Daoy (cell line): ENCODE measurements at places on chromosomes 1 and 21. TPM values are rescaled to one million over a fixed set of nuclear protein-coding genes. Genes with fewer than 3 reads are reported as not detected.

DNA sequence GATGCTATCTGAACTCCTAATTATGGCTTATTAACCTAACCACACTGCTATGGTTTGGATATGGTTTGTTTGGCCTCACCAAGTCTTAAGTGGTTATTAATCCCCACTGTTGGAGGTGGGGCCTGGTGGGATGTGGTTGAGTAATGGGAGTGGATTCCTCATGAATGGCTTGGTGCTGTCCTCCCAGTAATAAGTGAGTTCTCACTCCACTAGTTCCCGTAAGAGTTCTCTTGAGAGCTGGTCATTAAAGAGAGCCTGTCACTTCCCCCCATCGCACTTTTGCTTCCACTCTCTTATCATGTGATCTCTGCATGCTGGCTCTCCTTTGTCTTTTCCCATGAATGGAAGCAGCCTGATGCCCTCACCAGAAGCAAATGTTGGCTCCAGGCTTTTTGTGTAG lies 328.8 kb downstream of the PLA2G4A start:
- peak; percentile 27 for DNase-seq

The C1orf53 gene
- 18.8 and 28.6 TPM in 2 replicates for total RNA-seq

The KCNN3 gene
- 9.1 and 16.8 TPM in 2 replicates for total RNA-seq

DNA sequence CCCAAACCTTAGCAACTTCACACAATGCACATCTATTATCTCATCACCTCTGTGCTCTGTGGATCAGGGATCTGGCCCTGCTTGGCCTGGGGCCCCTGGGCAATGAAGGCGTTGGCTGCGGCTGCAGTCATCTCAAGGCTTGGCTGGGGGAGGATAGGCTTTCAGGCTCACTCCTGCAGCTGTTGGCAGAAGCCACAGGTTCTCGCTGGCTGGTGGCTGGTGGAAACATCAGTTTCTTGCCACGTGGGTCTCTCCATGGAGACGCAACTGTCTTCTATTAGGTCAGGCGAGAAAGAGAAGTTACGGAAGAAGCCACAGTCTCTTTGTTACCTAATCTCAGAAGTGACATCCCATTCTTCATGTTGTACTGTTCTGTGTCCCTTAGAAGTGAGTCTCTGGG lies 3.6 kb upstream of the NPPA start:
- no peak for DNase-seq

GRCh38 chr21:39175154-39175553 lies 8.1 kb downstream of the PSMG1 start:
- no peak for DNase-seq

DNA sequence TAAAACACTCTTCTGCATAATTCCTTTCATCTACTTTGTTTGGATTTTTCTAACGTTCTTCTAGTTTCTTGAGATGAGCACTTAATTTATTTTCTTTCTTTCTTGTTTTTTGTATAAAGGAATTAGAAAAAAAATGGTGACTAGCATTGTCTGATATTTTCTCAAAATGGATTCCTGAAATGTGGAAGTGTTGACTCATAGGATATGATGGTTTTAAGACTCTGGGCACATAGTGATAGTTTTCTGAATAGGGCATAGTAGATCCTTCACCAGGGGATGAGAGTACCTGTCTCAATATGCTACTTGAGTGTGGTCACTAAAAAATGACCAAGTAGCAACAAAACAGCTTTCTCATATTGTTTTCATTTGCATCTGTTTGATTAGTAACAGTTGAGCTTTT lies 100.9 kb downstream of the PEX14 start:
- peak; percentile 62 for DNase-seq

- no peak for DNase-seq
These were observed 78.0 kb downstream of the LBR start for GRCh38 chr1:225349826-225350225.

The E2F2 gene
- 9.9 and 37.1 TPM in 2 replicates for total RNA-seq

The TFF2 gene
- not detected in 2 replicates for total RNA-seq

DNA sequence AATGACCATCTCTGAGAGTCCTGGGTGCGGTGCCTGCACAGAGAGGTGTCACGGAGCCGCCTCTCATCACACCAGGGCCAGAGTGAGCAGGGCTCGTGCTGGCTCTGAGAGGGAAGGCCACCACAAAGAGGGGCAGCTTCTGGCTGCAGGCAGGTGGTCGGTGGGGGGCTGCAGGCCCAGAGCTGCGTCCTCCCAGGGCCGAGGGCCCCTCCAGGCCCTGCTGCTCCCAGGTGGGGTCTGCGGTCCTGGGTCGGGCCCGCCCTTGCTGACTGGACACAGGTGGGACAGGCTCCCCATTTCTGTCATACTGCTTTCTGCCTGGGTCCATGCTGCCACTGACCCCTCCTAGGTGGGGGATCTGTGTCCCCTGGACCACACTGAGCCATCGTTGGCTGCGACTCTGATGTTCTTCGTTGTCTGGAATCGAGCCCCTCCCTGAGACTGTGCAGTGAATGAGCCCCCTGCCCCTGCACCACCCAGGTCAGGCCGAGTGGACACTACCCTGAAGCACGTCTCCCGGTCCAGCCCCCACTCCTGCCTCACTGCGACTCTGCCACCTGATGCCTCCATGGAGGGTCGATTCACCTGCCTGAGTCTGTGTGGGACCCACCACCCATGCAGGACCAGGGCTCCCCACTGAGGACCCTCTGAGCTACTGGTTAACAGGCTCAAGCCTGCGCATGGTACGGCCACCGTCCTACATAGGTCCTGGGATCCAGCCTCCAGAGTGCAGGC lies 332.0 kb upstream of the VAMP3 start:
- DNase-seq = no peak

DNA sequence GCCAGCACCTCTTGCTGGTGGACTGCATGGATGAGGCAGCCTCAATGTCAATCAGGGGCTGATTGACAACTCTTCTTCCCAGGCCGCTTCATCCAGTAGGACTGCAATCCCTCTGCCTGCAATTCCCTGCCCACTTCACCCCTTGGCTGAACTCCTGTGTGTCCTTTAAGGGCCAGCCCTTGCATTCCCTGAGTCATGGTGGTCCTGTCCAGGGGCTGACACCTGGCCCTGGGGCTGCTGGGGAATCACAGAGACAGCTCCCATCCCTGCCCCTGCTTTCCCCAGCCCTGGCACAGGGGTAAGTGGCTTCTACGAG lies 4.6 kb upstream of the EPS8L3 start:
- DNase-seq = no peak
